ENCODE measurements at places on chromosomes 16 and 17.

- DNase-seq: peak; percentile 36
These were observed at the start of gene TOM1L1 for GRCh38 chr17:54900457-54901229. TSS of gene TOM1L1 (plus strand) at chr17:54900852. CDS start at chr17:54900866, 14 bp downstream.

DNA sequence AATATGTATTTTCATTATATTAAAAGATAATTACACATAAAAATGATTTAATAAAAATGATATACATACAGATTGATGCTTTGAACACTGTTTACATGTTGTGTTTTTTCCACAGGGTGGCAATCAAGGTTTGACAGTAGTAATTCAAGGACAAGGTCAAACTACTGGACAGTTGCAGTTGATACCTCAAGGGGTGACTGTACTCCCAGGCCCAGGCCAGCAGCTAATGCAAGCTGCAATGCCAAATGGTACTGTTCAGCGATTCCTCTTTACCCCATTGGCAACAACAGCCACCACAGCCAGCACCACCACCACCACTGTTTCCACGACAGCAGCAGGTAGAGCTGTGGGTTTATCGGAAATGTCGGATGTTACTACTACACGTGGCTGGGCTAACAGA, 52.2 kb downstream of the C17orf58 start:
- DNase-seq: no peak

DNA sequence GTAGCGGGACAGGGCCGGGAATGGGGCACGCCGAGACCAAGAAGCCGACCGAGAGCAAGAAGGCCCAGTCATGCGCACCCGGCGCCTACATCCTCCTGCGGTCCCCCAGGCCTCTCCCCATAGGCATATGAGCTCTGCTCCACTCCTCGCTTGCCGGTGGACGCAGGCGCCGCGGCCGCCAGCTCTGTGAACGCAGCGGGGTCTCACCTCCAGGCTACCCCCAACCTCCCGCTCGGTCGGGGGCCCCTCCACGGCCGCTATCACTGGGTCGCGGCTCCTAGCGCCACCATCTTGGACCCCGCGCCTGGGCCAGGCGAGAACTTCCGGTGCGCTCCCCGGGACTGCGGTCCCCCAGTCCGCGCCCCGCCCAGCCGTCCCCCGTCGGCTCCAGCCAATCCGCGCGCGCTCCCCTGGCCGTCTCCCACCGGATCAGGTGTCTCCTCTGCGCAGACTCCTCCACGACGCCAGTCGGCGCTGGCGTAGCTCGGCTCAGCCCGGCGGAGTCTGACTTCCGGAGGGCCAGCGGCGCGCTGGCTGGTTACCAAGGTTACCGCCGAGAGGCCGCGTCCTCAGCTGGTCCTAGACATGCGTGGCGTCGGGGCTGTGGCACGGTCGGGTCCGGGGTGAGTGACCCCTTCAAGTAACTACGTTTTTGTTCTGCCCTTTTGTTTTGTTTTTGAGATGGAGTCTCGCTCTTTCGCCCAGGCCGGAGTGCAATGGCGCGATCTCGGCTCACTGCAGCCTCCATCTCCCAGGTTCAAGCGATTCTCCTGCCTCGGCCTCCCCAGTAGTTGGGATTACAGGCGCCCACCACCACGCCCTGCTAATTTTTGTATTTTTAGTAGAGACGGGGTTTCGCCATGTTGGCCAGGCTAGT, at the start of gene ZNF594:
TSS of gene ZNF594 (minus strand) at position 328 of the 877 bp plus-strand sequence. CDS start 7,612 bp downstream, outside the sequence.
- peak; percentile 91 for DNase-seq

DNA sequence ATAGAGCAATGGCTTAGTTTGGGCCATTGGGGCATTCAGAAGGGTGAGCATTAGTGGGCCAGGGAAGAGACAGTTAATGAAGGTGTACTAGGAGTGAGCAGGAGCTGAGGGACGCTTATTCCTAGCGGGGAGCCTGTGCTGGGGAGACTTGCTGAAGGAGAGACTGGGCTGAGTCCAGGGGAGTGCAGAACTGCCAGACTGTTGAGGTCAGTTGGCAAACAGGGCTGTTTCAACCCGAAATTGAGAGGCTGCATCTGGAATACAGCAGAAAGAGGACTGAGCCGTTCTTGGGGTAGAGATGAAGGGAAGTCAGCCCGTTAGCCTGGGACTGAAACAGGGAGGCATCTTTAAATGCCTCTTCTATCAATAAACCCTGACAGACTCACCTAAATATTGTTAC, 33.2 kb downstream of the MAP2K6 start:
- DNase-seq: no peak

GRCh38 chr17:43907425-43907981, at the start of gene MPP2:
TSS of gene MPP2 (minus strand) at chr17:43907536. CDS start at chr17:43904460, 3,076 bp downstream.
- DNase-seq: peak; percentile 43

DNA sequence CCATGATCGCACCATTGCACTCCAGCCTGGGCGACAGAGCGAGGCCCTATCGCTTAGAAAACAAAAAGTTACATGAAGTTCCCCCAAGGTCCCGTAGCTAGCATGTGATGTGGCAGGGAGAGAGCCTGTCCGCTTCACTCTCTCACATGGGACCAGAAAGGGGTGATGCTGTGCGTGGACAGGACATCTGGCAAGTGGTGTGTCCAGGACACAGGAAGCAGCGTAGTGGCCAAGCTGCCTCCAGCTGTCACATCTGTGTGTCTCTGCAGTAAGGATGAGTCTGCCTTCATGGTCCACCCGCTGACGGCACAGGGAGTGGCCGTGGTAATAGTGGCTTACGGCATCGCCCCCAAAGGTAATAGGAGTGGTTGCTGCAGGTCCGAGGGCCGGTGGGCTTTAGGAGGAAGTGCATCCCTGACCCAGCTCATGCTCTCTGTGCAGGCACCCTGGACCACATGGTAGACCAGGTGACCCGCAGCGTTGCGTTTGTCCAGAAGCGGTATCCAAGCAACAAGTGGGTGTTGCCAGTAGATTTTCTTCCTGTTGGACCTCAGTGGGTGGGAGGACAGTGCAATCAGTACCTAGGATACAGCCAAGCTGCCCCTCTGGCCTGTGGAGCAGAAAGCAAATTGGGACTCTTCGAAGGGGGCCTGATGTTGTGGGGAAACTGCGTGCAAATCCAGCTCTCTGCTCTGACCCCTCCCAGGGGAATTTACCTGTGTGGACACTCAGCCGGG, 9.5 kb upstream of the BIRC5 start:
- DNase-seq: no peak

- no peak for DNase-seq
These were observed 30.2 kb upstream of the ZNF469 start for GRCh38 chr16:88352261-88353200.

- DNase-seq: no peak
These were observed 22.8 kb downstream of the PRKCB start for GRCh38 chr16:23858542-23858941.

GRCh38 chr17:75505640-75506039, 9.7 kb downstream of the CASKIN2 start:
- no peak for DNase-seq

GRCh38 chr17:4591529-4591928, 7.2 kb downstream of the SMTNL2 start:
- no peak for DNase-seq

GRCh38 chr17:32264823-32265191, 825 bp upstream of the RHBDL3 start:
- no peak for DNase-seq
